ENCODE measurements at places on chromosomes 6 and 20. TPM values are rescaled to one million over a fixed set of nuclear protein-coding genes. Genes with fewer than 3 reads are reported as not detected.
A peak's percentile ranks its signal among the peaks of the same experiment; 100 is the strongest.

GRCh38 chr6:15326067-15326614 lies 80.3 kb downstream of the JARID2 start:
- DNase-seq, result no peak
- H3K4me1 ChIP-seq, result no peaks in the 10 kb centered on the region
- H3K36me3 ChIP-seq, result no peaks in the 10 kb centered on the region
- no peak overlapping the region for H3K4me3 ChIP-seq
- no peaks in the 10 kb centered on the region for H3K27me3 ChIP-seq

DNA sequence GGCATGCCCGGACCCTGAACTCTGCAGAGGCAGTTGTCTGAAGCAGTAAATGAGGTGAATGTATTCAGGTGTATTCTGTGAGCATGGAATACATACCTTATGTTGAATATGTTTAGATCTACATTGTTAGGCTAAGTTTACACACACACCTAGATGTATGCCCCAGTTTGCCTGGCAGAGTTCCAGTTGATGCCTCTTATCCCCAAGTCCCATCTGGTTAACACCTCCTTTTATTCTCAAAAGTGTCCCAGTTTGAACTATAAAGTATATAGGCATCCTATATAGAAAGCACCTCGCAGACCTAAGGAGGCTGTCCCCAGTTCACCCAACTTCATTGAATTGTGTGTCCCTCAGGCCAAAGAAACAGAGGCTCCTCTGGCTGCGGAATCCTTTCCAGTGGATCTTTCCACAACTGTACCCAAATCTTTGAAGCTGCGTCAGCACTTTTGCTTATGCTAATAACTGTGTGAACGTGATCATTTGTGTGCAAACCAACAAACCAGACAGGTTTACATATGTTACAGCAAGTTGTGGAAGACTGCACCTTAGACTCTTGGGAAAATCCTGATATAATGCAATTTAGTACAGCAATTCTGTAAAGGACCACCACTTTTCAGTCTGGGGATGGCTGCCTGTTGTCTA lies 4.8 kb upstream of the DHX35 start:
- no peak for DNase-seq
- H3K36me3 ChIP-seq, result no peaks in the 10 kb centered on the region
- no peak overlapping the region for H3K27ac ChIP-seq
- H3K4me3 ChIP-seq, result no peak overlapping the region

- DNase-seq, result no peak
- H3K27ac ChIP-seq, result no peak overlapping the region
- no peaks in the 10 kb centered on the region for H3K27me3 ChIP-seq
Measured at GRCh38 chr20:47743671-47744070, 41.6 kb downstream of the SULF2 start.

- no peaks in the 10 kb centered on the region for H3K4me1 ChIP-seq
- no peak for DNase-seq
- H3K36me3 ChIP-seq, result no peaks in the 10 kb centered on the region
- H3K4me3 ChIP-seq, result no peak overlapping the region
- no peaks in the 10 kb centered on the region for H3K27me3 ChIP-seq
Measured at GRCh38 chr6:5763407-5763806, 243.3 kb downstream of the NRN1 start.

- H3K4me1 ChIP-seq, result peaks cover 22% of the 10 kb centered on the region
- H3K27me3 ChIP-seq, result no peaks in the 10 kb centered on the region
- H3K27ac ChIP-seq, result no peak overlapping the region
- no peak for DNase-seq
- H3K4me3 ChIP-seq, result no peak overlapping the region
- no peaks in the 10 kb centered on the region for H3K36me3 ChIP-seq
Measured at GRCh38 chr6:1765160-1765903, 155.6 kb downstream of the FOXC1 start.

GRCh38 chr6:169894377-169894960 lies 143.0 kb downstream of the ERMARD start:
- H3K4me1 ChIP-seq, result no peaks in the 10 kb centered on the region
- no peaks in the 10 kb centered on the region for H3K27me3 ChIP-seq
- H3K27ac ChIP-seq, result no peak overlapping the region
- H3K4me3 ChIP-seq, result no peak overlapping the region
- DNase-seq, result peak; percentile 36
- H3K36me3 ChIP-seq, result no peaks in the 10 kb centered on the region

GRCh38 chr20:48708630-48709029 lies 119.2 kb downstream of the PREX1 start:
- H3K4me3 ChIP-seq, result no peak overlapping the region
- no peaks in the 10 kb centered on the region for H3K27me3 ChIP-seq
- peaks cover 22% of the 10 kb centered on the region for H3K4me1 ChIP-seq
- H3K27ac ChIP-seq, result no peak overlapping the region
- no peak for DNase-seq
- no peaks in the 10 kb centered on the region for H3K36me3 ChIP-seq

Gene TRMT11
- total RNA-seq, result 9.7 TPM

- no peaks in the 10 kb centered on the region for H3K27me3 ChIP-seq
- no peaks in the 10 kb centered on the region for H3K36me3 ChIP-seq
- no peak overlapping the region for H3K27ac ChIP-seq
- DNase-seq, result no peak
- no peak overlapping the region for H3K4me3 ChIP-seq
Measured at GRCh38 chr6:142940487-142940886, 4.5 kb downstream of the HIVEP2 start.

DNA sequence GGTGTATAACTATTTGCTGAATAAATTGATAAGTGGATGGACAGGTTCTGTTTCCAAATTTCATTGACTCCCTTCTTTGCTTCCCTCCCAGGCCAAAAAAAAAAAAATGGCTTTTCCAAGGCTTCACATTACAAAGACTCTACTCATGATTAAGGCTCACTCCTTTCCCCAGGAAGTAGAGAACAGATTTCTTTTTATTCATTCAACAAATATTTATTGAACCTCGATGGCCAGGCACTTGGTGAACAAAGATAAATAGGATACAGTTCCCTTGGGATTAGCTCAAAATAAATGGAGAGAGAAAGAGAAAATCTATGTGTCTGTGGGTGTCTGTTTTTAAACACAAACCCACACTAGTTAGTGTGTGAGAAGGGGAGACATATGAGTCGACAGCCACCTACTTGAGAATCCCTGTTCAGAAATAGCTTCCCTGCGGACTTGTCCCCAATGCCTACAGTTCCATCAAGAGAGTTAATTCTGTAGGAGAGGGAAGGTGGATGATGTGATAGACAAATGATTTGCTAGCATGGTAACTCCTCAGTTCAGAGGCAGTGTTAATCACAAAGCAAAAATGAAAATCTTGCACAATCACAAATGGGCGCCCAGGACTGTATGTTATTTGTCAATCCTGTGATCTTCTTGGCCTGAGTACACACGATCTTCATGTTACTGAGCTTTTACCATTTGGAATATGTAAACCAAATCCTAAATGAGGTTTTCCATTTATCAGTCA lies 20.3 kb downstream of the TRAF3IP2 start:
- H3K27ac ChIP-seq, result peak overlapping the region; percentile 62
- no peak overlapping the region for H3K4me3 ChIP-seq
- no peaks in the 10 kb centered on the region for H3K27me3 ChIP-seq
- no peak for DNase-seq

DNA sequence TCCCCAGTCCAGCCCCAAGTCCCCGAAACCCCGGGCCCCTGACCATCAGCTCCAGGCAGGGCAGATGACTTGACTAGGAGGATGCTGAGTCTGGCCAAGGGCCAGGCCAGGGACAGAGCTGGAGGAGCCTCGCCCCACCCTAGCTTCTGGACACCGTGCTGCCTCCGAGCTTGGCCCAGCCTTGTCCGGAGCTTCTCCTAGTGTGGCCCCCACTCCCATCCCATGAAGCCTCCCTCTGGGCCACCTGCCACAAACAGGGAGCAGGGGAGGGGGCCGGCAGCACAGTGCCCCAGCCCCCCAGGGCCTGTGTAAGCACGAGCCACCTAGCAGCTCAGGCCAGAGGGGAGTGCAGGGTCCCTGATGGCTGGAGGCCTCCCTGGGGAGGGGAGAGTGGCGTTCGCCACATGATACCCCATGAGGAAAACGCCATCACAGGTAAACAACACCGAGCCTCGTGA lies 5.3 kb downstream of the EEF1A2 start:
- no peak for DNase-seq
- H3K27me3 ChIP-seq, result no peaks in the 10 kb centered on the region
- peaks cover 34% of the 10 kb centered on the region for H3K4me1 ChIP-seq
- H3K27ac ChIP-seq, result no peak overlapping the region
- peaks cover 55% of the 10 kb centered on the region for H3K36me3 ChIP-seq

Gene CEP250
- 18.9 TPM for total RNA-seq

Gene BEND6
- 5.9 TPM for total RNA-seq

GRCh38 chr6:22631091-22631490 lies 61.7 kb downstream of the HDGFL1 start:
- H3K27me3 ChIP-seq, result no peaks in the 10 kb centered on the region
- no peak overlapping the region for H3K4me3 ChIP-seq
- H3K36me3 ChIP-seq, result no peaks in the 10 kb centered on the region
- no peak overlapping the region for H3K27ac ChIP-seq
- no peak for DNase-seq

Gene HAO1
- total RNA-seq, result not detected

DNA sequence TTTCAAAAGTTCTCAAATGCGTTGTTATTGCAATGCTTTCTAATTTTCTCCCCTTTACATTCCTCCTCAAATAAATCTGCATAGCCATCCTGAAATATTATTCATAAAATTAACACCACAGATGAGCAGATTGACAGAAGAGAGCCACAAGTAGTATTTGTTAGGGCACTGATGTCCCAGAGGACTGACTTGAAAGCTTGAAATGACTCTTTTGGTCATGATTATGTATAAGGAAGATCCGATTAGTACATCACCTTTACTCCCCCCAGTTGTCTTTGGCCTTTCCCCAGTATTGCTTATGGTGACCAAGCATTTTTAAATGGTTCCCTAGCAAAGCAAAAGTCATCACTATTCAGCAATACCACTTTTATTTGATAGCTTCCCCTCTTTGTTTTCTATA lies 187.6 kb downstream of the ADAT2 start:
- DNase-seq, result no peak
- no peaks in the 10 kb centered on the region for H3K27me3 ChIP-seq
- H3K36me3 ChIP-seq, result no peaks in the 10 kb centered on the region
- no peak overlapping the region for H3K27ac ChIP-seq
- H3K4me1 ChIP-seq, result no peaks in the 10 kb centered on the region

Gene FLOT1
- 167 TPM for total RNA-seq

- H3K4me3 ChIP-seq, result no peak overlapping the region
- no peak for DNase-seq
- H3K27me3 ChIP-seq, result no peaks in the 10 kb centered on the region
Measured at GRCh38 chr6:49790341-49790740, 3.3 kb upstream of the PGK2 start.

Gene KIF6
- not detected for total RNA-seq

DNA sequence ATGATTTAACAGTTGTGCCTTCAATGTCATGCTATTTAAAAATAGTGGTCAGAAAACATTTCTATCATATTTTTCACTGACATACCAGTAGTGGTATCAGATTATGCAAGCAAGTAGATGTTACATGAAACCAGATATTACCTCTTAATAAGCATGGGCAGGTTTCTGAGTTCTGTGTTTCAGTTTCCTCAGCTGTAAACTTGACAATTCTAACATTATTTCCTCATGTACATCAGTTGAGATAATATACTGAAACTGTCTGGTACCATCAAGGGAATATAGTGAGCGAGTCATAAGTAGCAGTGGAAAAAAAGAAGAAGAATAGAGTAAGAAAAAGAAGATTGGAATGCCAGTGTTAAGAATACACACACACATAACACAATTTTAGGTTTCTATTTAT lies 477.9 kb upstream of the MANEA start:
- H3K4me3 ChIP-seq, result no peak overlapping the region
- H3K4me1 ChIP-seq, result no peaks in the 10 kb centered on the region
- no peaks in the 10 kb centered on the region for H3K27me3 ChIP-seq
- no peak for DNase-seq
- H3K36me3 ChIP-seq, result no peaks in the 10 kb centered on the region

GRCh38 chr6:42745083-42745639 lies 742 bp downstream of the TBCC start:
- H3K36me3 ChIP-seq, result no peaks in the 10 kb centered on the region
- peak overlapping the region; percentile 94 for H3K27ac ChIP-seq
- no peak for DNase-seq
- no peaks in the 10 kb centered on the region for H3K4me1 ChIP-seq
- peak overlapping the region; percentile 97 for H3K4me3 ChIP-seq

- no peak overlapping the region for H3K27ac ChIP-seq
- H3K4me3 ChIP-seq, result no peak overlapping the region
- no peaks in the 10 kb centered on the region for H3K4me1 ChIP-seq
- DNase-seq, result no peak
- H3K27me3 ChIP-seq, result no peaks in the 10 kb centered on the region
Measured at GRCh38 chr6:163701762-163702161, 287.2 kb downstream of the QKI start.

Gene RUNX2
- 0.85 TPM for total RNA-seq

DNA sequence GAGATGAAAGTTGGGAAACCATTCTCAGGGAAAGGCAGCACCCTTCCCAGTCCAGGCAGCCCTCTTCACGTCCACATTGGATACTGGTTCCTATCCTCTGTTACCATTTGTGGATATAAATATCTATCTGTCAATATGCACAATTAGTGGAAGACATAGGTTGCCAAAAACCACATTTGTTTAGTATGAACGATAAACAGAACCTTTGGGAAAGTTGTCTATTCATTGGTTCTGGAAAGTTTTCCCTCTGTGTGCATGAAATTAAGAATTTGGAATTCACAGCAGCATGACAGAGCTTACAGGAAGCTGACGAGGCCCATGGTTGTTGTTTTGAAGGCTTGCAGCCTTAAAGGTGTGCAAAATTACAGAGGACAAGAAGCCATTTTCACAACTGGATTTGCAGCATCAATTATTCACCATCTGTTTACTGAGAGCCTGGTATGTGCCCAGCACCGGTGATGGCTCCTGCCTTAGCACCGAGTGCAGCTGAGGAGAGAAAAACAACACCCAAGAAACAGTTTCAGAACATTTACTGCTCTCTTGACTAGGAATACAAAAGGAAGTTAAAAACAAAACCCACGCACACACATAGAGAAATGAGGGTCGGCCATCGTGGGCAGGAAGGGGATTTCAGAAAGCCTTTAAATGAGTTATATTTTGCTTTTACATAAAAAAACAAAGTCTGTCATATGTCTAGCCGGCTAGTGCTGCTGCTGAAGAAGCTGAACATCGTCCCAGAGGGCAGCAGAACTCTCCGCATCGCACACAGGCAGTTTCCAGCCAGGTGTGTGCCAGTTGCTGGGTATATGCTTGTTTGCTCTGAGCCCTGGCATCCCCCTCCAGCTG lies 319.6 kb downstream of the FARS2 start:
- no peaks in the 10 kb centered on the region for H3K4me1 ChIP-seq
- DNase-seq, result no peak
- H3K4me3 ChIP-seq, result no peak overlapping the region
